NCI-H2171 treated with DMSO at 0.1 percent for 48 hours (cell line): ENCODE measurements at places on chromosomes 12 and 14.

DNA sequence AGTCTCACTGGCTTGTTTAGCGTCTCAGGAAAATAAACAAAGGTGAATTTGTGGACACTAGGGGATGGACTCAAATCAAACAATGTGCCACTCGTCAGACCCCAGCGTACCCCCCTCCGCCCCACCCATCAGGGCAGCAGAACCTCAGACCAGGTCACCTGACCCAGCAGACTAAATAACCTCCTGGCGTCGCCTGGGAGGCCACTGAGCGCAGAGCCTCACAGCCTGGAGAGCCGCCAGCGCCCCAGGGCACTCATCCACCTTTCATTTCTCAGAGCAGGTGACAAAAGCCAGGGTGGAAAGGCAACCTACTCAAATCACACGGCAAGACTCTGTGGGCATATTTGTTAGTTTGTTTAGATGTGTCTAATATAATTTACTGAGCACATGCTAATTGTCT, 100.9 kb downstream of the DICER1 start:
- DNase-seq: no peak

DNA sequence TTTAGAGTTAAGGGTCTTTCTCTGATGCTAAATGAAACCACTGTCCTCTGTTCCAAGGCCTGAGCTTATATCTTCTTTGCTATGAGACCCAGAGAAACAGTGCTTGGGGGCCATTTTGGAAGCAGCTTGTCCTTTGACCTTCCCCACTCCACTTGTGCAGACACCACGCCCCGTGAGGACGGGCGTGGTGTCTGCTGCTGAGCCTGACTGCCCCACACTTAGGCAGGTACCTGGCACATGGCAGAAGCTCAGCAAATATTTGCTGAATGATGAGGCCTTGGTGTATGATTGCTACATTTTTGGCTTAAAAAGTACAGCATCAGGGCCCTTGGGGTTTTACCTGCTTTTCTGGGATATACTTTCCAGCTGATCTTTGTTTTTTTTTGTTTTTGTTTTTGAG, 69.9 kb downstream of the RASSF3 start:
- DNase-seq: no peak

GRCh38 chr14:93023802-93024434, 91.8 kb downstream of the ITPK1 start:
- DNase-seq: no peak

DNA sequence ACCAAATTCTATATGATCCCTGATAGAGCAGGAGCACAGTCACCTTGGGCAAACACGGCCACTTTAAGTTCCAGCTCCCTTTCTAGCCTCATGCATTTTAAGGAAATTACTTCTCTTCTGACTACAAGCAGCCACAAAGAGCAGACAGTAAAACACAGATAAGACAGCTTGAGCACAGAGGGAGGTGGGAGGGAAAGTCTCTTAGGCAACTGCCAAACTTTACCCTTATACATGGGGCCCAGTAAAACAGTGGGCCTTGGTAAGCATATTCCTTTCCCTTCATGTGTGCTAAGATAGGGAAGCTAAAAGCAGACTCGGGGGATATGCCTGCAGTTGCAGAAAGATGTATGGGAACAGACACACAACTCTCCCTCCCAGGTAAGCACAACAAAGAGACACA, 235.9 kb downstream of the CPNE8 start:
- no peak for DNase-seq

DNA sequence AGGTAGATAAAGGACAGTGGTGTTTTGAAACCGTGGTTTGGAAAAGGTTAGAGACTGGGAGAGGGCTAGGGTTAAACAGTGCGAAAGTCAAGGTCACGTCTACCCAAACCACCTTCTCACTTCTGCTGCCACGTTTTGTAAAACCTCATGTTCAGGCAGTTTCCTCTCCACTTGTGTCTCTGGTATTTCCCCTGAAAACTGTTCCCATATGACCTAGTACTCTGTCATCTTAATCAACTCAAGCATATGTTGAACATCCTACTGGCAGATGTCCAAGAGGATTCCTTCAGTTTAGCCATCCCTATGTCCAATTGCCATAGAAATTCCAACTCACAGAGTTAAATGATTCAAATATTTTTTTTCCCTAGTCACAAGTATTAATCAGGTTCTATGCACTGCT, 17.4 kb downstream of the CLEC4C start:
- no peak for DNase-seq

- DNase-seq: no peak
Measured at GRCh38 chr14:25803386-25804018, 753.6 kb upstream of the STXBP6 start.

- no peak for DNase-seq
Measured at GRCh38 chr14:100224229-100224866, 14.6 kb upstream of the YY1 start.

DNA sequence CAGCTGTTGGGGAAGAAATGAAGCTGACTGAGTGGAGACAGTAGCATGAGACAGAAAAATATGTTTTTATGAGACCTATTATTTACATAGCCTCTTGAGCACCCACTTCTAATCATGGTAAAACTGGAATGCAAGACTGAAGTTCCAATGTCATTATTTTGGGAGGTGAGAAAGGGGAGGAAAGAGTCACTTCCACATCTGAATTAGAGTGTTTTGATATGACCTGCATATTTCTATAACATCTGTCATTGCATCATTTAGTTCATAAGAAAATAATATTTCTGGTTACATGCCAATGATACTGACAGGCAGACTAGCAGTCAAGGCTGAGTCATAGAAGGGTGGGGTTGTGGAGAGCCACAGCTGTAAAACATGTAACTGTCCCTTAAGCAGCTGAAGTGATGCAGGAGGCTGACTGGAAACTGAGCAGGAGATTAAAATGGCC, 26.7 kb downstream of the NTN4 start:
- DNase-seq: no peak

DNA sequence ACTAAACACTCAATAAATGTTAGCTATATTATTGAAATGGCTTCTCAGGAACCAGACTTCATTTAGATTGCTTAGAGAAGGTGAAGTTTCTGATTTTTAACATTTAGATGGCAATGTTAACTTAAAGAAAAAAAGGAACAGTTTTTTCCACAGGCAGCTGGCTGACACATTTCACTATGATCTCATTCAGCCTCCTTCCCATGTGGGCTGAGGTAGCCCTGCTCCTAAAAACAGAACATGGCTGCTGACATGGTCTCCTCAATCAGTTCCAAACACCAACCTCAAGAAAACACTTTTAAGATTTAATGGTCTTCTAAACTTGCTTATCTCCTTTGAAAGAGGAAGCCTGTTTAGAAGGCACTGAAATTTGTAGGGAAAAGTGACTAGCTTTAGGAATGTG, 23.8 kb downstream of the GNS start:
- DNase-seq: no peak

GRCh38 chr12:112869778-112870177, 37.0 kb upstream of the OAS1 start:
- DNase-seq: no peak

DNA sequence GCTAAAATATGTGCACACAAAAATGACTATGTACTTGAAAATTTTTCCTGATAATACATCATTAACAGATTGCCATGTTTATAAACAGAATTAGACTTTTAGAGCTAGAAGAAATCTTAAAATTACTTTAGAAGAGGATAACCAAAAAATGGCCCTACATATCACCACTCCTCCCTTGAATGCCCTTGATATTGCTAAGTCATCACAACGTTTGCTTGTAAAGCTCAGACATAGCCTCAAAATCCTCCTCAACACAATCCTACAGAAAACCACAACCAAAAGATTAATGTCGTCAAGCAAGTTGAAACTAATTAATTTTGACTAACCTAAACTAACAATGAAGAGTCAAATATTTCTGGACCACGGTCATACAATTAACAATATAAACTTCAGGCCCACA, 19.4 kb upstream of the NAA30 start:
- no peak for DNase-seq

DNA sequence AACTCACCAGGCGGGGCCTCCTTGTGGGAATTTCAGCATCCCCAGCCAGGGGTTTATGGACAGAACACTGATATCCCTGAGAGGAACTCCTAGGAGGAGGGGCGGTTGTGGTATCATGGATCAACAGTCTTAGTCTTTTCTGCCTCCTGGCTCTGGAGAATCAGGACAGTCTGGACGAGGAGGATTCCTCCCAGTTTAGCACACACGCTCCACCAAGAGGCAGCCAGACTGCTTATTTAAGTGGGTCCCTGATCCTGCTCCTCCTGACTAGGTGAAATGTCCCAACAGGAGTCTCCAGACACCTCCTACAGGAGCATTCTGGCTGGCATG, 10.4 kb upstream of the ZNF705A start:
- DNase-seq: no peak

- no peak for DNase-seq
Measured at GRCh38 chr12:75389706-75390105, 1.2 kb upstream of the GLIPR1L2 start.
